ENCODE measurements at places on chromosomes 2 and 18.

- DNase-seq = no peak
Observed at GRCh38 chr2:32990556-32990955, 43.8 kb downstream of the LTBP1 start.

DNA sequence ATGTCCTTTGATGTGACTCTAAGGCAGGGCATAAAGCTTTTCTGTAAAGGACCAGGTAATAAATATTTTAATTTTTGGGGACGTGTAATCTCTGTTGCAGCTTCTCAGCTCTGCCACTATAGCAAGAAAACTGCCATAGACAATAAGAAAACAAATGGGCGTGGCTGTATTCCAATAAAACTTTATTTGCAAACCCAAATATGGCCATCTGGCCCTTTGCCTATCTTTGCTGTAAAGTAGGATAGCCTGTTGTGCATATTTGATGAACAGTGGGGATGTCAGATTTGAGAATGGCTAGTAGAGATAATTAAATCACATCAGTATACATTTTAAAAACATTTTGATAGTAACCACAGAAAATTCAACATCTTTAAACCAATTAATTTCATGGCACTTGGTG lies 95.6 kb upstream of the NOSTRIN start:
- DNase-seq = no peak

- DNase-seq = no peak
Observed at GRCh38 chr2:176755537-176756135, 457.0 kb upstream of the HNRNPA3 start.

- no peak for DNase-seq
Observed at GRCh38 chr2:46136481-46136880, 160.7 kb upstream of the EPAS1 start.

GRCh38 chr2:86044614-86045013 lies 61.1 kb downstream of the POLR1A start:
- DNase-seq = no peak

- no peak for DNase-seq
Observed at GRCh38 chr2:123791684-123792083, 233.4 kb upstream of the CNTNAP5 start.

GRCh38 chr2:134679745-134680144 lies 39.1 kb downstream of the TMEM163 start:
- DNase-seq = no peak

DNA sequence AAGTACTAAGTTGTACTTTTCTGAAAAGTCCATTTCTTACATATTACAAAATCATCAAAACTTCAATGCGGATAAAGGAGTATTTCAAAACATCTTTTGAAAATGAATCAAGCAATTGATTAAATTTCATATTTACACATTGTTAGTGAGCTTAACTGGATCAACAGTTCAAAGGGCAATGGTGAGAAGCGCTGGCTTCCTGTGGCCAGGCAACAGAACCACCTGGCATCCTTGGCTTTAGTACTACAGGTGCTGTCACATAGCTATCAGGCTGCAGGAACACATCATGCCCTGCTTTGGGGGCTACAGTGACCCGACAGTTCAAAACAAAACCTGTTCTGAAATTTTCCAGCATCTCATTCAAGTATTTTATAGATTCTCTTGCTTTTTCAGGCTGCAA lies 59.2 kb downstream of the SMAD2 start:
- DNase-seq = no peak

DNA sequence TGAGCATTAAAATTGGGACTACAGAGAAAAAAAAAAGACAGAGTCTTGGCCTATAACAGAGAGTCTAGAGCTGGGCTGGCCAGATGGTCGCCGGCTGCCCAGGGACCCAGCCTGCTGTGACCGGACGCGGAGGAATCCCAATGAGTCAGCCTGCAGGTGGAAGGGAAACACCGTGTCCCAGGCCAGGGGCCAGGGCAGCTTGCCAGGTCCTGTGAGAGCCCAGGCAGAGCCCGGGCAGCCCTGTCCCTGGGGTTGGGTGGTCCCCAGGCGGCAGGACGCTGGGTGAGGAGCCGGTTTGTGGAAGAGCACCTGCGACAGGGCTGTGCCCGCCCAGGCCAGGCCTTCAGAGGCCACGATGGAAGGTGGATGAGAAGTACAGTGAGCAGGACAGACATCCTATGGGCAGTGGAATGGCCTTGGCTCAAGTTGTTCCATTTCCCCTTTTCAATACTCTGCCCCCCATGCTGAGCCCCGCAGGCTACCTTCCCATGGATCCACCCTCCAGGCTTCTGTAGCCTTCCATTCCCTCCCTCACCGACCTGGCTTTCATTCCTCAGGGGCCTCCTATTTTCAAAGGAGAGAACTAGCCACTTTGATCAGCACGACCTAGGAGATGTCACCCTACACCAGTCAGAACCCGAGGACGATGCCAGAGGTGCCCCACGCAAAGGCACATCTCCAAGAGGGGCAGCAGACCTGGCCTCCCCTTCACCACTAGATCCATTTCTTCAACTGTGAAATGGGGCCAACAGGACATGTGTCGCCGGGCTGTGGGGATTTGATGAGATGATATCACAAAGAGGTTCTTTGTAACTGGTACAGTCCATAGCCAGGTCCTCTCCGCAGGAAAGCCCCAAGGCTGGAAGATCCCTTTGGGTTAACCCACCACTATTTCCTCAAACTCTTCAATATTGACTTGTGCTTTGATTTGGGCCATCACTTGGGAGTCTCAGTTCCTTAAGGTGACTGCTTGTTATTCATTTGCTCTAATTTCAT lies 87.5 kb downstream of the POLR1A start:
- DNase-seq = no peak

- no peak for DNase-seq
Observed at GRCh38 chr18:50656841-50657470, 97.1 kb downstream of the MAPK4 start.

DNA sequence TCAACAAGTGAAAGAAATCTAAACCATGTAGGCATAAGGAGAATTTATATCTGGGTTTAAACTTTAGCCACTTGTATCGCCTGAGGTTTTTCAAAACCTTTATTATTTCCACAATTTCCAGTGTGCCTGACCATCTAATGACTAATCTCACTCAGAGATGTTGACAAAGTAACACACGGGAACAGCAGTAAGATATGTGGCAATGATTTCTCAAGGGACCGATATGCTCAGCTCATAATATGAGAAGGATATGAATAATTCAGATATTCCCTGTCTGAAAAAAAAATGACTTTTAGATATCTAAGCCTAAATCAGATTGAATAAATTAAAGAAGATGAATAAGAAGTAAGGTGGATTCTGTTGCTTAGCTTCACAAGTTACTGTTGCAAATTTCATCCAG lies 43.5 kb downstream of the TMEM163 start:
- no peak for DNase-seq

- DNase-seq = no peak
Observed at GRCh38 chr2:110791435-110791834, 59.1 kb downstream of the ACOXL start.

All from caudate nucleus (tissue), 63 donors.